ENCODE measurements at places on chromosomes 1 and 21.

DNA sequence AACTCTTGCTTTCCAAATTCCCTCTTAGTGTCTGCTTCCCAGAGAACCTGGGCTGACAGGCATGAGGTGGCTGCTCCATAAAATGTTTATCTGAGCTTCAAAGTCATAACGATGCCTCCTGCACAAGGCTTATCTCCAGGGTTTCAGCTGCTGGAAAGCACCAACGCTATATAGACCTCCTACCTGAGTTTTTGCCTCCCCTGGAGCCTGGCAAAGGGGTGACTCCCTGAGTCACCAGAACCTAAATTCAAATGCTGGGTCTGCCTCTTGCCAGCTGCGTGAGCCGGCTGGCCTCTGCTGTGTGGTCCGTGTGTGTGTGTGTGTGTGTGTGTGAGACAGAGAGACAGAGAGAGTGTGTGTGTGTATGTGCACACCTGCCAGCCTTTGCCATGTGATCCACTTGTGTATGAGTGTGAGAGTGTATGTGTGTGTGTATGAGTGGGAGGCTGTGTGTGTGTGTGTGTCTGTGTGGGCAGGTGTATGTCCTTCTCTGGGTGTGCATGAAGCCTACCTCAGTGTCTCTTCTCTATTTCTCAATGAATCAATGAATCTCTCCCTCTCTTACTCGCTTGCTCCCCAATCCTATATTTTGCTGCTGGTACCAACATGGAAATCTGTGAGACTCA lies 714.9 kb downstream of the MATN1 start:
- DNase-seq = no peak

DNA sequence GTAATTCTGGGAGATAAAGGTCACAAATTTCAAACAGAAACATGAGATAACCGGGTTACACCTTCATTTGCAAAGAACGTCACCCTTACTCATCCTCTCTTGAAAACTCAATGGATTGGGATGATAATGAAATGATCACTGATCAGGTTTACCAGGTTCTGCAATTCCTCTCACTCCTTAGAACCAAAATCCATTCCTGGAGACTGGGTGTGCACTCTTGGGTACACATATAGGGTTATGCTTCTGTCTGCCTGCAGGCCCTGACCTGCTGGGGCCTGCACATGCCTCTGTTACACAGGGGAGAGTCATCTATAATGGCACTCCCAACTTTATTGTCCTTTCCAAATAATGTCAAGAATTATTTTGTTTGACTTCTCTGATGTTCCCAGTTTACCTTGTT lies 8.3 kb downstream of the SUSD4 start:
- DNase-seq = no peak

DNA sequence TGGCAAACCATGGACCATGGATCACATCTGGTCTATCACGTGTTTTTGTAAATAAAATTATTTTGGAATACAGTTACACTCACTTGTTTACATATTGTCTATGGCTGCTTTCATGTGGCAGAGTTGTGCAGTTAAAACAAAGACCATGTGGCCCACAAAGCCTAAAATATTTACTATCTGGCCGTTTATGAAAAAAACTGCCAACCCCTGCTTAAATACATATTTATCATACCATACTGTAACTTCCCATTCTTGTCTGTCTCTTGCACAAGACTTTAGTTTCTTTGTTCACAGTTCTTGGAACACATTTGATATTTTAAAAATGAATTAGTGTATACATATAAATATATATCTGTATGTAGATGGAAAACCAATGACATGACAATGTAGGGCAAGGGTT lies 141.5 kb downstream of the PAPPA2 start:
- no peak for DNase-seq

- no peak for DNase-seq
Observed at GRCh38 chr1:212256369-212256768, 28.8 kb upstream of the PPP2R5A start.

DNA sequence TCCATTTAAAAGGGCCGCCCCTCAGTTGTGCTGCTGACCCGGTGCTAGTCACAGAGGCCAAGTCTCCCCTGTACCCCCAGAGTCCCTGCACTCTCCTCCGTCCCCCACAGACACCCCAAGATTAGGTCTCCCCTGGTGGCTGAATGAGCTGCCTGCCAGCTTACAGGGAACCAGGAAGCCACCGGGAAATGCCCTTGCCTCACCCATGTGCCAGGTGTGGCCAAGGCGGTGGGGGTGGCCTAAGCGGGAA lies 32.7 kb downstream of the HSPG2 start:
- DNase-seq = no peak

DNA sequence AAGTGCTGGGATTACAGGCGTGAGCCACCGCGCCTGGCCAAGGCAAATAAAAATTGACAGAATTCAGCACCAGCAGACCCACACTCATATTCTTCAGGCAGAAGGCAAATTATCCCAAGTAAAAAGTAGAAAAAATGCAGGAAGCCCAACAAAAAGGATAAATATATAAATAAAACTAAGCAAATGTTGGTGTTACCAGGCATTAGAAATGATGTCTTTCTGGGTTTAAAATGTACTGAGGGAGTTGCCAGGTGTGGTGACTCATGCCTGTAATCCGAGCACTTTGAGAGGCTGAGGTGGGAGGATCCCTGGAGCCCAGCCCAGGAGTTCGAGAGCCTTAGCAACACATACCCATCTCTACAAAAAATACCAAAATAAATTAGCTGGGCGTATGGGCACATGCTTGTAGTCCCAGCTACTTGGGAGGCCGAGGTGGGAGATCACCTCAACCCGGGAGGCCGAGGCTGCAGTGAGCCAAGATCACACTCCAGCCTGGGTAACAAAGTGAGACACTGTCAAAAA lies 6.3 kb downstream of the INTS11 start:
- DNase-seq = no peak

GRCh38 chr1:84888753-84889152 lies 4.3 kb downstream of the LPAR3 start:
- DNase-seq = no peak

DNA sequence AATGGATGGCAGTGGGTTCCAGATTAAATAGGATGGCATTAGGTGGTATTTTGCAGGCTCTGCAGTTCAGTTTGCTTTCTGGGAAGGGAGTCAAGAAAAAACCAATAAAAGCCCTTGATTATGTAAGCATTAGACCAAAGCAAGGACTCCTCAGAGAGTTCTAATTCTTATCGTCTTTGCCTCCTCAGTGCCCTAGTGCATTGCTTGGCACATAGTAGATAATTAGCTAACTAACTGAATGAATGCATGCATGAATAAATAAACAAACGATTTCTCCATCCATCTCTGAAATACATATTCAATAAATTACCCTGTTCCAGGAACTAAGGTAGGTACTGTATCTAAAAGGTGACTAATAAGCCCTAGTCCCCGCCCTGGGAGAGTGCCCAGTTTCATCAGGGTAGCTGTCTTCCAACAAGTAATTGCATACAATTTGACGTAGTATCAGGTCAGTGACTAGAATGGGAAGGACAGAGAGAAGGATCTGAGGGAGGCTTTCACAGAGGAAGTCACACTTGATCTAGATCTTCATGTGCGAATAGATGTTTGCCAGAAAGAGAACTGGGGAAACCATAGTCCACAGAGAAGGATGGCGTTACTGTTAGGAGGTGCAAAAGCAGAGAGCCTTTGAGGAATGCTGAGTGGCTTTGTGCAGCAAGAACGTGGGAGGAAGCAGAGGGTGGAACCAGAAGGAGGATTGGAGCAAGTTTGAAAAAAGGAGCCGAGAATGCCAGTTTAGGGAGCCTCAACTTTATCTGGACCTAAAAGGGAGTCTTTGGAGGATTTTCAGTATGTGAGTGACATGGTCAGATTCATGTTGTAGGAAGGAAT lies 111.4 kb downstream of the TBX19 start:
- no peak for DNase-seq

GRCh38 chr1:159088546-159089183 lies 12.1 kb upstream of the AIM2 start:
- DNase-seq = no peak

GRCh38 chr21:39429445-39429844 lies 16.1 kb downstream of the LCA5L start:
- no peak for DNase-seq

DNA sequence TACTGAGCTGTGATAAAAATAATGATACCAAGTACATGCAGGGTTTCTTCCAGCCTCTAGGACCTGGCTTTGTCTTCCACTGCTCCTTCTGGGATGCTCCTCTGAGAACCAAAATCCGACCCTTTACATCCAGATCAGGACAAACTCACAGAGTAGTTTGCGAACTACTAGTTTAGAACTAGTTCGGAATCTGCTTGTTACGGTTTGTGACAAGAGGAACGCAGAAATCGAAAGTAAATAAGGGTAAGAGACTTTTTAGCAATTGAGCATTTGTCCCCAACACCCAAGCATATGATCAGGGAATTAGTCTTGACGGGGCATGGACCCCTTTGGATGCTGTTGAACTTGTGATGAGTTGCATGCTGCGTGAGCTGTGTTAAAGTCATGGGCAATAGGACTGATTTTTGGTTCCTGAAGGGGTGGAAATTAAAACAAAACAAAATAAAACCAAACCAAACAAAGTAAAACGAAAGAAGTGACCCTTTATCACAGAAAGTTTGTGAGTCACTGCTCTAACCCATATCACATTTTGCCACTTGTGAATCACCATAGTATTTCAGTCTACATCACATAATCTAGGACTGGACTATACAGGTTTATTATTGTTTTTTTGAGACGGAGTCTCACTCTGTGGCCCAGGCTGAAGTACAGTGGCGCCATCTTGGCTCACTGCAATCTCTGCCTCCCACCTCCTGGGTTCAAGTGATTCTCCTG lies 35.7 kb upstream of the ERRFI1 start:
- no peak for DNase-seq

DNA sequence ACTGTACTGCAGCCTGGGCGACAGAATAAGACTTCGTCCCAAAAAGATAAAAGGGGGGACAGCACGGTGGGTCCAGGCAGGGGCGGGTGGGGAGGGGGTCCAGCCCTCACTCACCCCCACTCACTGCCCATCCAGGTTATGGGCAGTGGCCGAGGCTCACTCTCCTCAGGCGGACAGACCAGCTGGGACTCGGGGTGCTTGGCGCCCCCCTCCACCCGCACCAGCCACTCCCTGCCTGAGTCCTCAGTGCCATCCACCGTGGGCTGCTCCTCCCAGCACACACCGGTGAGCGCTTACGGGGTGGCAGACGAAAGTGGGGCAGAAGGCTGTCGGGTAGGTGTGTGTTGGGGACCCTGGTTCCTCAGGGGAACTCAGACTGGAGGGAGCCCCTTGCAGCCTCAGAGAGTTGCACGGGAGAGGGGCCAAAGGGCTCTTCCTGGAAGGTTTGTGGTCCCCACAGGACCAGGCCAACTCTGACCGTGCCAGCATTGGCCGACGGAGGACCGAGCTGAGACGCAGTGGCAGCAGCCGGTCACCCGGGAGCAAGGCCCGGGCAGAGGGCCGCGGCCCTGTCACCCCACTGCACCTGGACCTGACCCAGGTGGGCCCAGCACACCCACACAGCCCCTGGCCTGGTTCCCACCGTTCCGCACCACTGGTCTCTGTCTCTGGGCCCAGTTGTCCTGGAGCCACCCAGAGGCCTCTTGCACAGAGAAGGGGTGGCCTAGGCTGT lies 6.6 kb downstream of the PLEKHN1 start:
- no peak for DNase-seq

DNA sequence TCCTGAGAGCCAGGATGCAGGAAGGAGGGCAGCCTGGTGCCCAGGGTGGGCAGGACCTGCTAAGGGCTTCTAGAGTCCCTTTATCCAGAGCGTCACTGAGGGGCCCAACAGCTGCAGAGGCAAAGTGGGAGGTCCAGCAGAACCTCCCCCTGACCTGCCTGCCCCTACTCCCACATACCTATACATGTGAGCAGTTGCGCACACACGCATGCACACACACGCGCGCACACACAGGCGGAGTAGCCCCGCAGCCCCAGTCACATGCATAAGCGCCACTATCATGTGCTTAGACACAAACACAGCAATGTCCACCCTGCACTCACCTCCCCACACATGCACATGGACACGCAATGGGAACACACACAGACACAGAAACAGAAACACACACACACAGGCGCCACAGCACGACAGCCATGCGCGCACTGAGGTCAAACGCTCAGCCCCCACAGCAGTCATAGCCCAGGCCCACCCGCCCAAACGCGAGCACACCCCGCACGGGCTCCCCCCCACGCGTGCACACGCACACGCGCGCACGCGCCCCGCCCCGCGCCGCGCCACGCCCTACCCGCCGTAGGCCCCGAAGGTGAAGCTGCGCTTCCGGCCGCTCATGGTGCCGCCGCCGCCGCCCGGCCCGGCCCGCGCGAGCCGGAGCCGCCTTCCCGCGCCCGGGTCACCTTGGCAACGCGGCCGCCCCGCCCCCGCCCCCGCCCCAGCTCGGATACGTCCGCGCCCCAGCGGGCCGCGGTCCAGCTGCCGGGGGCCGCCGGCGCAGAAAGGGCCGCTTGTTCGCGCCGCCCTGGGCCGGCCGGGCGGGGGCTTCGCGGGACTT lies 17.7 kb downstream of the RAP1GAP start:
- no peak for DNase-seq

GRCh38 chr1:172401892-172402291 lies 18.6 kb upstream of the C1orf105 start:
- DNase-seq = no peak

- DNase-seq = no peak
Observed at GRCh38 chr1:153742411-153743142, 14.7 kb downstream of the INTS3 start.

- DNase-seq = no peak
Observed at GRCh38 chr21:16773206-16773605, 739.6 kb upstream of the CXADR start.

Data from stimulated activated CD8-positive, alpha-beta memory T cell treated with anti-CD3 and anti-CD28 coated beads, Interleukin-12 subunit alpha, Interleukin-12 subunit beta, amount 100 ng/mL, for 4 hours (primary cell).